ENCODE measurements at places on chromosomes 3 and 15.
A peak's percentile ranks its signal among the peaks of the same experiment; 100 is the strongest.

GRCh38 chr15:48058371-48058770 lies 62.4 kb upstream of the SLC24A5 start:
- no peak for DNase-seq

DNA sequence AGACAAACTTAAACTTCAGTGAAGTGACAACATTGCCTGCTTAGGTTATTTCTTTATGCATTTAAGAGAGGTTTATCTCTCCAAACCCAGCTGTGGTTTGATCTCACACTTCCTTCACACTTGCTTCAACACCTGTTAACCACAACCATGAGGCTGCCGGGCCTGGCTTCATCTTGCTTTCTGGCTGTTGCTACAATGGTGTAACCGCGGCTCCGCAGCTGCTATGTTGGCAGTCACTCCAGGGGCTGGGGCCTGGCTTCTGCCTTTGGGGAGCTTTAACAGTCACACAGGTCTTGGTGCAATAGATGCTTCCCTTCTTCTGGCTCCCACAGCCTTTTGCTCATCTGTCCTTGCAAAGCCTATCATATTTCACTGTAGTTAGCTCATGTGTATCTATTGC lies 72.9 kb upstream of the MNS1 start:
- peak; percentile 24 for DNase-seq

DNA sequence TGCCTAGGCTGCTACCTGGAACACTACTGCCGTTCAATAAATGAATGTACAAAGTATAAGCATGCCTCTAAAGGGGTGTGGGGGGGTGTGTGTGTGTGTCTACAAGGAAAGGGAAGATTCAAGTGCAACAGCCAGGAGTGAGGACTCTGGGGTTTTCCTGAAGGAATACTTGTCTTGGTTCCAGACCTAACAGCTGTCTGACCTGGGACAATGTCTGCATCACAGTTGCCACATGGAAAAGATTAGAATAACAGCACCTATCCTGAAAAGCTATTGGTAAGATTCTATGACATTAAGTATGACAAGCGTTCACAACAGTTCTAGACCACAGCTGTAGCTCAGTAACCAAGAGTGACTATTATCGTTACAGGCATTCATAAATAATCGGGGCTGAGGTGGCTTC lies 345.2 kb downstream of the FOXP1 start:
- no peak for DNase-seq

DNA sequence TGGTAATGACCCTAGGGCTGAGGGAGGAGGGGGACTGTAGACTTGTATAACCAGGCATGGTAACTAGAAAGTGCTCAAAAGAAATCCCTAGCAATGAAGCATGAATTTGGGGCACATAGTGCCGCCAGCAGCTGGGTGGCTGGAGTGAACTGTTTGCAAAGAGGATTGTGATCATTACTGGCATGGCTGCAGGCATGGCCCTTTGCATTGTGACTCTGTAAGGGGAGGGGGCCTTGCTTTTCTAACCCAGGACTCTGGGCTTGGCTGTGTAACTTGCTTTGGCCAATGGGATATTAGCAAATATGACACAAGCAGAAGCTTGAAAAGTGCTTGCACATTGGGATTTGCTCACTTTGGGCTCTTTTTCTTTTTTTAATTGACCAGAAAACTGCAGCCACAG lies 112.5 kb upstream of the RAD18 start:
- DNase-seq: no peak

Data from CD4-positive, alpha-beta T cell treated with Interleukin-6 at 100 ng/mL for 8 hours (primary cell).